SK-MEL-5 (cell line): ENCODE measurements at places on chromosomes 16 and 17. TPM values are rescaled to one million over a fixed set of nuclear protein-coding genes. Genes with fewer than 3 reads are reported as not detected.

Gene CFAP52
- not detected in 2 replicates for total RNA-seq

Gene ZNF263
- 42.9 and 48.0 TPM in 2 replicates for total RNA-seq

Gene SYT17
- 17.3 and 18.5 TPM in 2 replicates for total RNA-seq

Gene C17orf50
- total RNA-seq, result not detected in 2 replicates

Gene RASL10B
- 3.0 and 4.3 TPM in 2 replicates for total RNA-seq

Gene AXIN2
- total RNA-seq, result 0.83 and 2.0 TPM in 2 replicates

Gene NPIPB6
- total RNA-seq, result 0.55 TPM in 1 of 2 replicates, not detected in the other

DNA sequence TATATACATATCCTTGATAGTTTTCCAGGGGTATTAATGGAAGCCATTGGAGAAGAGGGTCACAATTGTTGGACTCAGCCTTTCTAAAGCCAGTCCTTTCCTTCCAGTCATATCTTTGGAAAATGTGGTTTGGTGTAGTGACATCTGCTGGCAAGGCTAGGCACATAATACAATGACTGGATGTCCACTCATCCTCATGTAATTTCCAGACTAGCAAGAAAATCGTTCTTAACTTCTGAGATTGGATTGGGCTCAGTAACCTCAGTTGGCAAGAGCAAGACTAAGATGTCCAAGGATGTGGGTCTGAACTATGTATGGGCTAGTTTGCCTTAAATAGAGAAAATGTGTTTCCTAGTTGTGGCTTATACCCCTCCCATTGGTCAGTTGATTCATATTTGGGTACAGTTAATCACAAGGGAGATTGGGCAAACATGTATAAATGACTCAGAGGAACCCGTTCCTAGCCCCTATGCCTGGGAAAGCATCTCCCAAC lies 8.7 kb upstream of the KAT7 start:
- peak; percentile 76 for DNase-seq

GRCh38 chr17:65017207-65017774 lies 39.2 kb downstream of the GNA13 start:
- DNase-seq, result no peak

DNA sequence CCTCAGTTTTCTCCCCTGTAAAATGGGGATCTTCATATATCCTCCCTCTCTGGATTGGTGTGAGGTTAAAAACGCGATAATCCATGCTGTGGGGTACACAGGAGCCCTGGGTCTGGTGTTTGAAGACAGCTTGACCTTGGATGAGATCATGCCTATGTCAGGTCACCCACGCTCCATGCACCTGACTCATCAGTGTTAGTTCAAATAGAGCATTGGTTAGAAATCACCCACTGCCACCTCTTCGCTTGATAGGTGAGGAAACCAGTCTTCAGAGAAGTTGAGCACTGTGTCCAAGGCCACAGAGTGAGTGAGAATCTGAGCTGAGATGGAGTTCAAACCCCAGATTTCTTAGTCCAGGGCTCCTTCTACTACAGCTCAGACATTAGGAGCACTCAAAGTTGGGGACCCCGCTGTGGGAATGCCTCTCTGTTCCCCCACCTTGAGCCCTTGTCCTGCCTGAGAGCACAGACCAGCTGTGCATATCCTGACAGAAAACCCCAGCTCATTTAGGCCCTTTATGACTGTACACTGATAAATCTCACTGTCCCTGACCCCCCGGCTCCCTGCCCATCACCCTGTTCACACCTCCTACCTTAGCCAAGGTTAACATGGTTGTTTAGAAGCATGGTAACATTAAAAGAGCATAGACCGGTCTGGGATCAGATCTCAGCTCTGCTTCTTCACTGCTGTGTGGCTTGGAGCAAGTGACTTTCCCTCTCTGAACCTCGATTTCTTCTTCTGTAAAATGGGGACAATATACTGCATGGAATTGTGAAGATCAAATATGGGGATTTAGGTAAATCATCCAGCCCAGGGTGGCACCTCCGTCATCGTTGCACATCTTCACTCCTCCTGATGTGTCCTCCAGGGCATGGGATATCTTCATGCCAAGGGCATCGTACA lies 22.4 kb upstream of the LGALS9 start:
- no peak for DNase-seq

- no peak for DNase-seq
Observed at GRCh38 chr16:16021646-16021987, 72.2 kb downstream of the ABCC1 start.

- DNase-seq, result no peak
Observed at GRCh38 chr16:19147627-19148026, 20.4 kb upstream of the SYT17 start.

GRCh38 chr16:47204736-47205504 lies 61.2 kb upstream of the NETO2 start:
- peak; percentile 62 for DNase-seq

- no peak for DNase-seq
Observed at GRCh38 chr16:11423315-11424117, 78.3 kb downstream of the RMI2 start.

GRCh38 chr17:29378500-29378899 lies 11.7 kb upstream of the TAOK1 start:
- DNase-seq, result no peak

- DNase-seq, result peak; percentile 41
Observed at GRCh38 chr17:57622683-57623433, 122.2 kb downstream of the CCDC182 start.

DNA sequence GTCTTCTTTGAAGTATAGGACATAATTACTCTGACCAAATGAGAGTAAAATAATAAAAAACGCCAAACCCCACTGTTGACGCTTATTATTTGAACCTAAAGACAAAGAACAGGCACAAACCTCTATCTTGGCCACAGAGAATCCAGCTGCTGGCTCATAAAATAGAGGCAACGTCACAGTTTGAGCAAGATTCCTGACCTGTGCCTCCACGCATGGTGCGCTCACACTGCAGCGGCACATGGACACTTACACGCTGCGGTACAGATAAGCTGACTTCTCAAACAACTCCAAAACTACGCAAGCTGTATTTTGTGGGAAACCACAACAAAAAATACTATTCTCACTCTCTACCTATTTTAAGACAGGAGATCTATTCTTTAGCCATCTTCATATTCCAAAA lies 38.8 kb upstream of the TRAP1 start:
- no peak for DNase-seq

DNA sequence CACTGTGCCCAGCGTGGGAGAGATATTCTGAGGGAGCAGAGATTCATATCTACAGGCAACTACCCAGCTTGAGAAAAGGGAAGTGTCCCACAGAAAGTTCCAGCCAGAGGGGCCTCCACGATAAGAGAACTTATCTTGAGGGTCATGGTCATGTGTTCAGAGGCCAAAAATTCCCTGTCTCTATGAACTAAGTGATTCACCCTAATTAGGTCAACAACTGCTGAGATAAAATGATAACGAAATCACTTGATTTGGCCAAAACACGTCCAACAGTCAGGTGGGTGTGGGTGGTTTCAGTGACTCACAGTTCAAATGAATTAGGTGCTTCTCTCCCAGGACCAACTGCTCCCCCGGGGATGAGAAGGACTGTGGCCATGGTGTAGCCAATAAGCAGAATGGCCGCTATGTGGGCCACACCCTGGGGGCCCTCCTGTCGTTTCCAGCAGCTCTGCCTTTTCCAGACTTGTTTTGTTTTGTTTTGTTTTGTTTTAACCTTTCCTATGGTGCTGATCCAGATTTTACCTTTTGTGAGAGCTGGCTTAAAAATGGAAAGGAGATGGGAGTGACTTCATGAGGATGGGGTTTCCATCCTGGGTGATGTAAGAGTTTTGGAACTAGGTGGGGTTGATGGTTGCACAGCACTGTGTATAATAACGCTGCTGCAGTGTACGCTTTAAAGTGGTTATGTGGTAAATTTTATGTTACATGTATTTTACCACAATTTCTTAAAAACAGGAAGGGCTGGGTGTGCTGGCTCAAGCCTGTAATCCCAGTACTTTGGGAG lies 8.7 kb downstream of the DNAI2 start:
- peak; percentile 78 for DNase-seq

- DNase-seq, result no peak
Observed at GRCh38 chr17:74625661-74626060, 2.1 kb upstream of the CD300E start.

DNA sequence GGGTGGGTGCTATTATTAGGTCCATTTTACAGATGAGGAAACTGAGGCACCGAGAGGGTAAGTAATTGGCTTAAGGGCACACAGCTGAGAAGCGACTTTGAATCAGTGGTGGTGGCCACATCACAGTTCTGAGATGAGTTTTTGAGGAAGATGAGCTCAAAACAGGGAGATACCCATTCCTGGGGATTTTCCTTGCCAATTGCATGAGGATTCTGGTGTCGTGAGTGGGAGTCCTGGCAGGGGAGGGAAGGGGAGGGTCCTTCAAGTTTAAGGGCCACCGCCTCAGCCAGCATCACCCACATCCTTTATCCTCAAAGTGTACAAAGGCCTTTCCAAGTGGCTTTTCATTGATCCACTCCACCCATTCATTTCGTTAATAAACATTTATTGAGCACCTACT lies 45.3 kb downstream of the IL21R start:
- no peak for DNase-seq

- no peak for DNase-seq
Observed at GRCh38 chr17:82232322-82232820, 3.5 kb downstream of the SLC16A3 start.

DNA sequence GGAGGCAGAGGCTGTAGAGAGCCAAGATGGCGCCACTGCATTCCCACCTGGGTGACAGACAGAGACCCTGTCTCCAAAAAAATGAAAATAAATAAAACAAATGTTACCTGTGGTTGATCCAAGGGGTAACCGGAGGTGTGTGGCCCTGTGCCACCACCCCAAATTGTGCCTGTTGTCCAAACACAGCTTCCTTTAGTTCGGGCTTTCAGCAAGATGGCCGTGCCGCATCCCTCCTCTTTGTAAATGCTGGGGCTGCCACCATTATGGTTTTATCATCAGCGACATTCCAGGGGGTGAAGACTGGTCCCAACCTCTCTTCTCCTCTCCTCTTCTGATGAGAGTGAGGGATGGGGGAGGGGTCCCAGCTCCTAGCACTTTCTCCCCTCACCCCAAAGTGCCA lies at the start of gene C16orf92:
TSS of gene C16orf92 (plus strand) at position 312 of the 400 bp plus-strand sequence. CDS start 143 bp downstream, outside the sequence.
- DNase-seq, result no peak

- no peak for DNase-seq
Observed at GRCh38 chr16:84507011-84507982, 2.8 kb upstream of the MEAK7 start.

DNA sequence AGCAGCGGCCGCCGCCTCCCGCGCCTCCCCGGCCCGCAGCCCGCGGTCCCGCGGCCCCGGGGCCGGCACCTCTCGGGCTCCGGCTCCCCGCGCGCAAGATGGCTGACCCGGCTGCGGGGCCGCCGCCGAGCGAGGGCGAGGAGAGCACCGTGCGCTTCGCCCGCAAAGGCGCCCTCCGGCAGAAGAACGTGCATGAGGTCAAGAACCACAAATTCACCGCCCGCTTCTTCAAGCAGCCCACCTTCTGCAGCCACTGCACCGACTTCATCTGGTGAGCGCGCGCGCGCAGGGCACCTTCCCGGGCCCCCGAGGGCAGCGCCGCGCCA lies 258 bp downstream of the PRKCB start:
- DNase-seq, result no peak

GRCh38 chr17:50588391-50589049 lies 28.0 kb downstream of the CACNA1G start:
- no peak for DNase-seq

DNA sequence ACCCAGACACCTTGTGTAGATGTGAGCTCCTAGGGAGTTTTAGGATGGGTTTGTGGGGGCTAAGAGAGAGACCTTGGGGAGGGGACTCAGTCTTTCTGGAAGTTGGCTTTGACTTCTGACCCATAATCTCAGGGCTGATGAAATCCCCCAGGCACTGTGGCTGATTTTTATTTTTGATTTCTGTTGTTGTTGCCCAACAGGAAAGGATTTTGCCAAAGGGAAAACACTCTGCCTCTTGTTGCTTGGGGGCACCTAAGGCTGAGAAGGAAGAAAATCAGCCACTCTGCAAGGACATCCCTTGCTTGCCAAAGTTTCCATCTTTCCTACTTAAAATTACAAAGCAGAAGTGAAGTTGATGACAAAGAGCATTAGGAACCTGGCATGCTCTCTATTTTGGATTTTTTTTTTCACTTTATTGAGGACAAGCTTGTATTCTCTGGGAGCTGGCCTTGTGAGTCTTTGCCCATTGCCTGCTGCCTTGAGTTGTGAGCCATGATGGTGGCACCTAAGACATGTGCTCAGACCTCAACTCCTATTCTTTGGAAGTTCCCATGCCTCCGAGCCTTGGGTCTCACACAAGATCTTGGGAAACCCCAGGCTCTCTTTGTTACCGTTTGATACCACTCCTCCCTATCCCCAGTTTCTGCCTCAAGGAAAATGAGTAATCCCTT lies 3.2 kb upstream of the C1QTNF1 start:
- peak; percentile 37 for DNase-seq
